ENCODE measurements at places on chromosomes 5 and 9.

DNA sequence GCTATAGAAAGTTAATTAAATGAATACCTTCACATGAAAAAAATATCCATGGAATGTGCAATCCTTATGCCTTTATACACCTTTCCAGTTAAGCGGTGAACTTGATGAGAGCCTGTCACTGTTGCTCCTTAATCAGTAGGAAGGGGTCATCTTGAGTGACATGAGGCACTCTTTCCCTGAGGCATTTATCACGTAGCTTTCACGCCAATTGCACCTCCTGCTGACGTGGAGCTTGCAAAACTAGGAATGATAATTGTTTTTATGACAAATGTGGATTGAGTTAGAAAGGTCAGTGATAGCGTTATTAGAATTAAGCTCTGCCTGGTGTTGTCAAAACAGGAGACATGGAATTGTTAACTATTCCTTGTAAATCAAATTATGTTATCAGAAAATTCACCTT, 79.7 kb downstream of the SLF1 start:
- no peak for DNase-seq

- DNase-seq: no peak
Measured at GRCh38 chr5:158874792-158875191, 224.9 kb downstream of the EBF1 start.

DNA sequence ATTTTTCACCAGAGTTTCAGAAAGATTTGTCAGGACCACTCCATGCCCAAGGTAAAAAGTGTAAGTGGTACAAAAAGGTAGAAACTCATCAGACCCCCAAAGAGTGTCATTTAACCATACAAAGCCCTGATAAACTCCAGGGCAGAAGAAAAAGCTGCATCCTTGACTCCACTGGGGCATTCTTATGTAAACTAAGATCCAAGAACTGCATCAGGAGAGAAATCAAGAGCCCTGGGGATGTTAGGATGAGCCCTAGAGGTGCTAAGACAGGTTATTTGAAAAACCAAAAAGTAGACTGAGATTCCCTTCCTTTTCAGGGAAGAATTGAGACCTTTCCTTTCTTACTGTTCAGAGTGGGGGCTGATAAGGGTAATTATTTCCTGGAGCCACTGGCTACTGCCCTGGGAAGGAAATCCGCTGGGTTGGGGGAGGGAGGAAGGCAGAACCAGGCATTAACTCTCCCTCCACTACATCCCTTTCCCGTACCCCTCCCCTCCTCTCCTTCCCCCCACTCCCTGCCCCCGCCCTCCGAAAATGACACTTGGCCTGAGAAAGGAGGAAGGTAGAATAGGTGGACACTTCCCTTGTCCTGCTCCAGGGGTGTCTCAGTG, 54.7 kb downstream of the FXN start:
- DNase-seq: no peak

DNA sequence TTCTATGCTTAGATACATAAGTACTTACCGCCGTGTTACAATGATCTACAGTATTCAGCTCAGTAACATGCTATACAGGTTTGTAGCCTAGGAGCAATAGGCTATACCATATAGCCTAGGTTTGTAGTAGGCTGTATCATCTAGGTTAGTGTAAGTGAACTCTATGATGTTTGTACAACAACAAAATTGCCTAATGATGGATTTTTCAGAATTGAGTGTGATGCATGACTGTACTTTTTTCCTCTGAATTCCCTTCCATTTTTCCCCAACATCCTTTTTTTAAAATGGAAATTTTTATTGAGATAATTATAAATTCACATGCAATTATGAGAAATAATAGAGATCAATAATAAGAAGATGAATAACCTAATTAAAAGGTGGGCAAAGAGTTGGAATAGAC, 67.9 kb upstream of the TNFSF8 start:
- no peak for DNase-seq

- DNase-seq: no peak
Measured at GRCh38 chr5:72476721-72477120, 30.5 kb downstream of the ZNF366 start.

- no peak for DNase-seq
Measured at GRCh38 chr5:135034236-135034962, 371 bp upstream of the PITX1 start.
